ENCODE measurements at places on chromosomes 3 and 15. TPM values are rescaled to one million over a fixed set of nuclear protein-coding genes. Genes with fewer than 3 reads are reported as not detected.

DNA sequence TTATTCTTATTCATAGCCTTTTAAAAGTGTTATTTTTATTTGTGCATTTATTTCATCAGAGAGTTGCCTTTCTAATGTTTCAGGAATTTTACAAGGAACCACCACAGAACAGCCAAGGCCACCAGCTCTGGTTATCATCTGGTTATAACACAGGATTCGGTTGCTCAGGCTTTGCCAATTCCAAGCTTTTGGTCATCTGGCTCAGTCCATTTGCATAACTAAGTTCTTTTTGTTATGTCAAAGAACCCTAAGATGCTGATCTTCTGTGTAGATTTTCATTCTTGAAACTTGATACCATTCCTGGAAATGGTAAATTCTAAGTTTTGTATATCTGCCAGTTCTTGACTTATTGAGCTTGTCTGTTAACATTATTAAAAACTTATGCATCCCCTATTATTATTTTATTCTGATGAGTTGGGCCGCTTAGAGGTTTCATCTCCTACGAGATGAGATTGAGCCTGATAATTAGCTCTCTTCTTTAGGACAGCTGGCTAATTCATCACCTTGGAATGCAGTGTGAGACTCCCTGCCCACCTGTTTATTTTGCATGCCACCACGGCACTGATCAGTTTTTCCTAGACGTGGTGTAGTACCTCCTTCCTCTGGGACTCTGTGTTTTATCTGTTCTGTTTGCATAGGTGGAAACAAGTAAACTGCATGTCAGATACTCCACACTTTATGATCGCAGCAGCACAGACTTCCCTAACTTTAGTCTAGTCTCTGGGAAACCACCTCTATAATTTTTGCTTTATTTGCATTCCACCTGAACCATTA lies 264.8 kb downstream of the SLCO3A1 start:
- no peak overlapping the region for H3K4me3 ChIP-seq
- DNase-seq, result no peak
- peaks cover 56% of the 10 kb centered on the region for H3K4me1 ChIP-seq
- H3K27ac ChIP-seq, result peak overlapping the region; percentile 30
- H3K27me3 ChIP-seq, result no peaks in the 10 kb centered on the region

HCN4 gene
- 21.9 TPM for total RNA-seq

- peaks cover 4% of the 10 kb centered on the region for H3K36me3 ChIP-seq
- no peaks in the 10 kb centered on the region for H3K27me3 ChIP-seq
- peaks cover 33% of the 10 kb centered on the region for H3K4me1 ChIP-seq
Observed at GRCh38 chr3:37556789-37557301, 304.8 kb upstream of the CTDSPL start.

CPN2 gene
- total RNA-seq, result 2.4 TPM

DNA sequence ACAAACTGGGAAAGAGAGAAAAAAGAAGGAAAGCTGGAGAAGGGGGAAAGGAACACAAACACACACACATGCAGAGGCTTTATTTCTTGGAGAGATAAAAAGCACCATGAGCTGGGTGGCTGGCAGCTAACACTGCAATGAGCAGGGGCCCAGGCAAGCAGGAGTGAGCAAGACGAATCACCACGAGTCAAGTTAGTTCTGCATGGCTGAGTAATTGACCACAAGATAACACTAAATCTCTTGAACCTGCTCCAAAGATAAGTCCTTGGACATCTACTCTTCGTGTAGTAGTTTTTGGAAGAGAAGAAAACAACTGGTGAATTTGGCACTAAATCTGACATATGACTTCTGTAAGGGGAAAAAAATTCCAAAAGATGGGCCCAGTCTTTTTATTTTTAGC lies 100.9 kb downstream of the MYO5A start:
- no peaks in the 10 kb centered on the region for H3K27me3 ChIP-seq
- peak; percentile 41 for DNase-seq
- peaks cover 15% of the 10 kb centered on the region for H3K4me1 ChIP-seq
- H3K27ac ChIP-seq, result peak overlapping the region; percentile 59

- H3K36me3 ChIP-seq, result peaks cover 67% of the 10 kb centered on the region
- H3K27me3 ChIP-seq, result no peaks in the 10 kb centered on the region
- H3K4me1 ChIP-seq, result peaks cover 13% of the 10 kb centered on the region
- no peak for DNase-seq
- no peak overlapping the region for H3K27ac ChIP-seq
Observed at GRCh38 chr3:123150449-123151215, 51.1 kb upstream of the SEC22A start.

FSIP1 gene
- total RNA-seq, result 1.2 TPM

DNA sequence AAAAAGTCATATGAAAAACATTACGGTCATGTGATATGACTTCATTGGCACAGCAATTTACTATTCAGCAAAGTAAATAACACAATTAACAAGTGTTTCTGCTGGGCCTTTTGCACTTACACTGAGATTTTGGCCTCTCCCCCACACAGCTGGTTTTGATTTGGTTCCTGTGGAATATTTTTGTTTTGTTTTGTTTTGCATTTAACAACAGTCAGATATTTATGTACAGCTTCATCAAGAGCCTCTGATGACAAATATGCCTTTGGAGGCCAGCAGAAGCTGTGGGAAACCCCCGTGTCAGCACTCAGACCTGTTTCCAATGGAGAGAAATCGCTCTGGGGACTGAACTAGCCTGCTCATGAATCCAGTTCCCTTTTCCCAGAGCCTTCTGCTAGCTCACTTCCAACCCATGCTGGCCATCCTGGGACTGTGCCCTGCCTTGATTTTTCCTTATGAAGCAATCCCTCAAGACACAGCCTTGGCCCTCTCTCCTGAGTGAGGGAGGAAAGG lies 161.9 kb downstream of the ATG7 start:
- H3K4me3 ChIP-seq, result no peak overlapping the region
- H3K4me1 ChIP-seq, result peaks cover 37% of the 10 kb centered on the region
- no peaks in the 10 kb centered on the region for H3K27me3 ChIP-seq
- DNase-seq, result peak; percentile 55
- H3K27ac ChIP-seq, result peak overlapping the region; percentile 74

GRCh38 chr3:112602217-112602838 lies 38.6 kb downstream of the CCDC80 start:
- H3K27me3 ChIP-seq, result no peaks in the 10 kb centered on the region
- H3K27ac ChIP-seq, result no peak overlapping the region
- H3K36me3 ChIP-seq, result peaks cover 4% of the 10 kb centered on the region

DNA sequence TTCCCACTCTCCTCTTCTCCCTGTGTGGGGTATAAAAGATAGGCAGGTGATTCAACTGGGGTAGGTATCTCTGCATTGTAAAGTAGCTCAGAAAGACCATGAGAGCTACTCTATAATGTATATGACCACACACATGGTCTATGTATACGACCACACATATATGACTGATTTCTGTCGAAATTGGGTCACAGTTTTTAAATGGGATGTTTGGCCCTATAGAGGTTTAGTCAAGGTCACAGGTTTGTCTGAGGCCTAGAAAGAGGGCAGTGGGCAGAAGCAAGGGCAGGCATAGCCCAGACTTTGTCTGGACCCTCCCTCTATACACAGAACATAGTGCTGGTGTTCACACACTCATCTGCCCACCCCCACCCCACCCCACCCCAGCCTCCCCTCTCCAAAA lies 4.4 kb downstream of the LAMP3 start:
- H3K4me1 ChIP-seq, result peaks cover 13% of the 10 kb centered on the region
- H3K27me3 ChIP-seq, result peaks cover 45% of the 10 kb centered on the region
- no peak for DNase-seq
- H3K36me3 ChIP-seq, result no peaks in the 10 kb centered on the region

GOLGA6L4 gene
- 1.1 TPM for total RNA-seq

GRCh38 chr3:69764121-69764741 lies 25.0 kb downstream of the MITF start:
- H3K4me1 ChIP-seq, result peaks cover 90% of the 10 kb centered on the region
- H3K36me3 ChIP-seq, result no peaks in the 10 kb centered on the region
- peak overlapping the region; percentile 33 for H3K27ac ChIP-seq

GRCh38 chr3:23761440-23761896 lies 44.3 kb upstream of the UBE2E1 start:
- no peaks in the 10 kb centered on the region for H3K36me3 ChIP-seq
- no peak overlapping the region for H3K4me3 ChIP-seq
- H3K4me1 ChIP-seq, result peaks cover 6% of the 10 kb centered on the region
- DNase-seq, result no peak

DNA sequence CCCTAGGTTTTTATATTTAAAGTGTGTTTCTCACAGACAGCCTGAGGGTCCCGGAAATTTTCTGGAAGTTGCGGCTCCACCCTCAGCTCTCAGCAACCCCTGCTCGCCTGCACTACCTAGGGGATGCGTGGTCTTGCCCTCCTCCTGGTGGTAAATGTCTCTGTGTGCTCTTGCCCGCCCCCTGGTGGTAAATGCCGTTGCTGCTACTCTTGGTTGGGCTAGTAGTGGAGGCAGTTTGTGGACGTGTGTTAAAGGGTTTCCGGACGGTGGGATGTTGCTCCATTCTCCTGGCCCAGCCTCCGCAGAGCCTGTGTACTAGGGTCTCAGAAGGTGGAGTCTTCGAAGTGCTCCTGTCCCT lies 27.4 kb downstream of the STOML1 start:
- peak; percentile 84 for DNase-seq
- H3K4me3 ChIP-seq, result no peak overlapping the region
- H3K27ac ChIP-seq, result no peak overlapping the region
- peaks cover 5% of the 10 kb centered on the region for H3K4me1 ChIP-seq

DNA sequence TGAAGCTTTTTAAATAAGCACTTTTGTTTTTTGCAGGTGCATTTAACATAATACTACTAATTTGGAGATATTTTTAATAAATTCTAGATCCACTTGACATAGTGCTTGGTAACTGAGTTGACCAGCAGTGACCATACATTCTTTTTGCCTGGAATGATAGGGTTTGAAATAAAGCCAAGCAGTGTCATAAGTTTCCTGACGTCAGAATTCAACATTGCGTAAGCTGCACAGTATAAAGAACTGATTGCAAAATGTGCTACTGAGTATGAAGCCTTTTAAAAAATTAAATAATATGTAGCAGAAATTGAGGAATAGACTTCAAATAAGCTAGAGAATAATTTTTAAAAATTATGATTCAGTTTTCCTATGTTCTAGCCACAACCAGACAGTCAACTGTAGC lies 454.6 kb upstream of the ARPP21 start:
- no peak overlapping the region for H3K4me3 ChIP-seq
- no peak overlapping the region for H3K27ac ChIP-seq
- DNase-seq, result no peak
- no peaks in the 10 kb centered on the region for H3K27me3 ChIP-seq
- H3K36me3 ChIP-seq, result no peaks in the 10 kb centered on the region
- no peaks in the 10 kb centered on the region for H3K4me1 ChIP-seq

GRCh38 chr3:87088993-87089841 lies 98.3 kb upstream of the VGLL3 start:
- H3K36me3 ChIP-seq, result no peaks in the 10 kb centered on the region
- H3K4me3 ChIP-seq, result peak overlapping the region; percentile 70
- H3K27me3 ChIP-seq, result peaks cover 10% of the 10 kb centered on the region
- peaks cover 11% of the 10 kb centered on the region for H3K4me1 ChIP-seq
- H3K27ac ChIP-seq, result peak overlapping the region; percentile 85

- peak overlapping the region; percentile 17 for H3K27ac ChIP-seq
- peaks cover 43% of the 10 kb centered on the region for H3K4me1 ChIP-seq
- H3K4me3 ChIP-seq, result no peak overlapping the region
- H3K36me3 ChIP-seq, result peaks cover 33% of the 10 kb centered on the region
- no peaks in the 10 kb centered on the region for H3K27me3 ChIP-seq
Observed at GRCh38 chr3:16430717-16431630, 82.5 kb downstream of the RFTN1 start.

GRCh38 chr3:98906230-98906629 lies 4.7 kb upstream of the DCBLD2 start:
- no peaks in the 10 kb centered on the region for H3K27me3 ChIP-seq
- no peaks in the 10 kb centered on the region for H3K36me3 ChIP-seq
- DNase-seq, result no peak
- peaks cover 14% of the 10 kb centered on the region for H3K4me1 ChIP-seq

TEX55 gene
- not detected for total RNA-seq

SPINK8 gene
- not detected for total RNA-seq

DNA sequence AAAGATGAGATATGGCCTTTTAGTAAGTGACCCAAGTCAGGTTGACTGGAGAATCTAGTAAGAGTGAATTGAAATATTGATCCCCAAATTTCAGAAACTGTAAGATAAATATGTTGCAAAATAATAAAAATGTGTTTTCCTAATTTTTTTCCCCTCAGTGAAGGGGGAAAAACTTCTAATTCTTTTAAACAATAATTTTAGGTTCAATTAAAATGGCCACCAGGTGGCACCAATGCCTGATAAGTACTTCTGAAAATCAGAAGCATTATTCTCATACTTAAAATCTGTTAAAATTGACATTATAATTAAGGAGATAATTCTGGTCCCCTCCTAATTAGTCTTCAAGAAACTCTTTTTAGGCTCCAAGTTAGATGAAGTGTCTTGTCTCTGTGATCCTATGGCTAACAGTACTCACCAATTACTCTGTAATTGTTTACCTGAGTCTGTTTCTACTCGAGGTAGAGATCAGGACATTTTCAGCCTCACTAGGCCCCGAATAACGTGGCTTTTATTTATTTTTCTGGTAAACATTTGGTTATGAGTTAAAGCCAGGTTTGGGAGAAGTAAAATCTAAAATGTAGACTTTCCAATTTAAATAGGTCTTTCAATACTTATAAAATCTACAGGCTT lies 52.6 kb downstream of the NMD3 start:
- H3K4me3 ChIP-seq, result no peak overlapping the region
- no peak overlapping the region for H3K27ac ChIP-seq
- DNase-seq, result no peak
- H3K27me3 ChIP-seq, result no peaks in the 10 kb centered on the region

DNA sequence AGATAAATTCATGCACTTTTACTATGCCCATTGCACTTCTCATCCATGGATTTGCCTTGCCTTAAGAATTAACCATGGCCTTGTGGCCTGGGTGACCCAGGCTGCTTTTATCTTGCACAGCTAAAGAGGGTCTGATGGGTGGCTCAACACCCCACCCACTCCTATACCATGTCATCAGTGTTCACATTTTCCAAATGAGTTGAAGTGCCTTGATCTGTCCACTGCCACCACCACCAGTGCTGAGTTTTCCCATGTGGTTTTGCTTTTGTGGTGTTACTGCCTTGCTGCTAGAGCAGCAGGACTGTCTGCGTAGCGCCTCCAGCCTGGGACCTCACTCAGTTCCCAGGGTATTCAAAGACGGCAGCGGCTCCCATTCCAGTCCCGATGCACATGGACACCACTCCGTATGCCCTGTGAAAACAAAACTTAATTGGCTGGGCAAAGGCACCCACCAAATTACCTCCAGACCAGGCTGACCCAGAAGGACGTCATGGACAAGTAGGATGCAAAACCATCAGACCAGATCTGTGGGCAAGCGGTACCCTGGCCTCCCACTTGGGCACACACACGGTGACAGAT lies 14.1 kb downstream of the ACAA1 start:
- H3K27me3 ChIP-seq, result no peaks in the 10 kb centered on the region
- no peak overlapping the region for H3K27ac ChIP-seq
- no peak overlapping the region for H3K4me3 ChIP-seq
- peaks cover 12% of the 10 kb centered on the region for H3K4me1 ChIP-seq

DNA sequence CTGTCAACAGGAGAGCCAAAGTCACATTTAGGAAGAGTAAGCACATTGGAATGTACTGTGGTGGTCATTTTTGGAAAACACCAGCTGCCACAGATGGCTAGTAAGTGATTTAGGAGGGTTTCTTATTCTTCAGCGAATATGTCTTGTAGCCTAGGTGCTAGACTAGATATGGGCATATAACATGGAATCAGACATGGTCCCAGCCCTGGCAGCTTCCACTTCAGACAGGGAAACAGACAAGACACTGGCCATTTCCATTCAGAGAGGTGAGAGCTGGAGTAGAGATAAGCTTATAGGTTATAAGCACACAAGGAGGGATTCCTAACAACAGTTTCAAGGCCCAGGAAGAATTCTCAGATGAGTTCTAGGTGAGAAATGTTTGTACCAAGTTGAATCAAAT lies 28.2 kb upstream of the BFSP2 start:
- no peak overlapping the region for H3K4me3 ChIP-seq
- peaks cover 9% of the 10 kb centered on the region for H3K4me1 ChIP-seq
- no peak for DNase-seq
- no peaks in the 10 kb centered on the region for H3K36me3 ChIP-seq
- H3K27ac ChIP-seq, result no peak overlapping the region
- peaks cover 12% of the 10 kb centered on the region for H3K27me3 ChIP-seq

All from left ventricle myocardium inferior (tissue), 1 donor.